ENCODE measurements at places on chromosomes 12 and 14.
A peak's percentile ranks its signal among the peaks of the same experiment; 100 is the strongest.

DNA sequence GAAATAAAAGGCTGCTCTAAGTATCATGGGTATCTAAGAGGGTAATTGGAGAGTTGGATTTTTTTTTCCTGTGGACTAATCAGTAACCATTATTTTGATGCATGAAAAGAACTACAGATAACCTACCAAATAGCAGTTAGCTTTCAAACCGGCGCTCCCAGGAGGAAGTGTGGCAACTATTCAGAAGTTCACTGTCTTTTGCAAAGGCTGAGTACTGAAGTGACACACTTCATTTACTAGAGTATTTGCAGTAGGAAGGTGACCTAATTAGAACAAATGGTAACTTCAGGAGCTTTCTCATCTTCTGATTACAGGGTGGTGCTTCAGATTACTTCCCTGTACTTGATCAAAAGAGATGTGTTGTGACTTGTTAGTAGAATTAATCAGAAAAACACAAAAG, 87.7 kb downstream of the PELI2 start:
- no peak for DNase-seq

GRCh38 chr14:24734917-24735500, 101.0 kb upstream of the GZMB start:
- DNase-seq, result peak; percentile 68

- DNase-seq, result no peak
Observed at GRCh38 chr14:93884950-93885349, 42.2 kb upstream of the FAM181A start.

- DNase-seq, result no peak
Observed at GRCh38 chr12:123813349-123813748, 51.2 kb downstream of the DNAH10 start.

- no peak for DNase-seq
Observed at GRCh38 chr12:50120521-50120920, 8.5 kb downstream of the COX14 start.

DNA sequence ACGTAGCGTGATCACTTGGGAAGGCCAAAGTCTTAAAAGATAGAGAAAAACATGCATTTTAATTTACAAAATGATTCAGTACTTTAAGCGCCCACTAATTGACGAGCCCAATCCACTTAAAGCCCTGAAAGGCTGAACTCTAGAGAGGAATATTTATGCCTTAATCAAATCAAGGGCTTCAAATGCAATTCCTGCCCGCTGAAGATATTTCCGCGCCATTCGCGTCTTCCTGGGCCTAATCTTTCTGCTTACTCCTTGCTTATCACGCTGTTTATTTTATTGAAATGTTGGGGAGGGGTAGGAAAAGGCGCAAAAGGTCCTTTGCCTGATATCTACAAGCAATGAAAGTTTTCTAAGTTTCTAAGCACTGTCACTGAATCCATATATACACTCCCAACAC, 4.0 kb downstream of the TBX3 start:
- DNase-seq, result no peak

GRCh38 chr12:42886160-42886559, 296.6 kb upstream of the PRICKLE1 start:
- DNase-seq, result no peak

- DNase-seq, result no peak
Observed at GRCh38 chr14:71645656-71646055, 286.6 kb upstream of the RGS6 start.

DNA sequence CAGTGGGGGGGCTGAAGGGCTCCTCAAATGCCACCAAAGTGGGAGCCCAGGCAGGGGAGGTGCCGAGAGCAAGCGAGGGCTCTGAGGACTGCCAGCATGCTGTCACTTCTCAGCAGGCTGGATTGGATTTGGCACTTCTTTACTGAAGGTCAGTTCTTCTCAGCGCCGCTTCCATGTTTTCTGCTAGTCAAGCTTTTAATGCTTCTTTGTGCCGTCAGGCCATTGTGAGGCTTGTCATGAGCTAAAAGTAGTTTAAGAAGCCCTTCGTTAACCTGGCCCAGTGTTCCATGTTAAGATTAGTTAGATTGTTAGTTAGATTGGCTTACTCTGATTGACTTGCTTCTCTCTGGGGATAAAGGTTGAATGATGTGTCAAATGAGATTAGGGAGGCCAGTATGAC, 13.4 kb downstream of the GABARAPL1 start:
- DNase-seq, result no peak

DNA sequence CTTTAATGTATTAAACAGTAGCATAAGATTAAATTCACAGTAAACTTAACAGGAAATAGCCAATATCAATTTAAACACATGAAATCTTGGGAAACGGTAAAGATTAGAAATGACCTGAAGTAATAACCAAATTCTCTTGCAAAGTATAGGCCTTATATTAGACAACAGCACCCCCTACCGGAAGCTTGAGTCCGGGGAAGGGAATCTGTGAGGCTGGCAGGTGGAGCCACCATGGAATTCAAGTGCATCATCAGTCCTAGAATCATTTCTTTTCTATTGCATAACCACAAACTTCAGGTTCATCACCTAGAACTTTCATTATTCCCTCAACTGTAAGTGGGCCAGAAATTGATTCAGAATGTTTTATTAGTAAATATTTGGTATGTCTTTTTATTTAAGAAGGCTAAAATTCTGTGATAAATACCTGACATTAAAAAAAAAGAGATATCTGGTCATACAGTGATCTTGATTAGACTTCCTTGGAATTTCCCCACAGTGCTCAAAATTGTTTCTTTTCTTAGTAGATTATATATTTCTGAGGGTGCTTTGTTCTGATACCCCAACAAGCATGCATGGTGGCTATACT, 48.6 kb downstream of the AP5M1 start:
- peak; percentile 70 for DNase-seq

GRCh38 chr12:1362143-1362662, 232.2 kb downstream of the FBXL14 start:
- DNase-seq, result no peak

DNA sequence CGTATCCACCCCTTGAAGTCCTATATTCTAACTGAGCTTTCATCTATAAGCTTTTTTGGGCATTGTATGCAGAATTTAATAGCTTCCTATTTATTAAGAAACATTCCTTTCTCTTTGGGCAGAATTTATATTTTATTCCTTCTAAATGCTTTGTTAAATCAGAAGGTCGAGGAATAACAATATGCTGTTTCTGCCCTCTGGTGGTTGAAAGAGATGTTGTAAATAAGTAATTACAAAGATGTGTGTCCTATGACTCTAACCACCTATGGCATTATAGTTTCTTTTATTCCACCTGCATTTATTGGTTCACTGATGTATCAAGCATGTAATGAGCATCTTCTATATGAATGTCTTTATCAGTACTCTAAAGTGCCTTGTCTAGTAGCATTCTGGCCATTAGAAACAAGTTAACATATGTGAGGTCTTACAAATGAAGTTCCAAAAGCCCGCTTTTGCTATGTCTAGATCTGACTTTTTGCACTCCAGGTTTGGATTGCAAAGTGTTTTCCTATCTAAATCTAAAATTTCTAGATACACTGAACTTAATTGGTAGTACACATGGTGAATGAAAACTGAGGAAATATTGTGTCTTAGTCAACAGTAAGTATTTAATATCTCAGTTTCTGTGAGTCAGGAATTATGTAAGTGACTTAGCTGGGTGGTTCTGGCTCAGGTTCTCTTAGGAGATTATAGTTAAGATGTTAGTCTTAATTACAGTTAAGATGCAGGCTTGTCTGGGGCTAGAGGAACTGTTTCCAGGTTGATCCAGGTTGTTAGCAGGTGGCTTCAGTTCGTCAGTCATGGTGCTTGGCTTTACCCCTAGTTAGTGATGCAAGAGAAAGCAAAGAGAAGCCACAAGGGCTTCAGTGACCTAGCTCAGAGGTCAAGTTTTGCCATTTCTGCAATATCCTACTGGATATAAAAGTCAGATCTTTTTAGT, 57.5 kb downstream of the PLEKHA5 start:
- DNase-seq, result peak; percentile 68

GRCh38 chr14:96095581-96096476, 56.7 kb downstream of the C14orf132 start:
- DNase-seq, result no peak

GRCh38 chr12:76611533-76611932, 52.0 kb upstream of the OSBPL8 start:
- DNase-seq, result no peak

Data from NT2/D1 (cell line).